ENCODE measurements at places on chromosomes 1 and 21.

- no peak for DNase-seq
These were observed 45.3 kb downstream of the DIP2A start for GRCh38 chr21:46503922-46504550.

- no peak for DNase-seq
These were observed 59.2 kb downstream of the TBX15 start for GRCh38 chr1:118928739-118929554.

GRCh38 chr1:210917560-210918169 is 216.3 kb downstream of the KCNH1 start:
- DNase-seq = no peak

GRCh38 chr1:217138799-217139466 is 415.7 kb upstream of the ESRRG start:
- no peak for DNase-seq

DNA sequence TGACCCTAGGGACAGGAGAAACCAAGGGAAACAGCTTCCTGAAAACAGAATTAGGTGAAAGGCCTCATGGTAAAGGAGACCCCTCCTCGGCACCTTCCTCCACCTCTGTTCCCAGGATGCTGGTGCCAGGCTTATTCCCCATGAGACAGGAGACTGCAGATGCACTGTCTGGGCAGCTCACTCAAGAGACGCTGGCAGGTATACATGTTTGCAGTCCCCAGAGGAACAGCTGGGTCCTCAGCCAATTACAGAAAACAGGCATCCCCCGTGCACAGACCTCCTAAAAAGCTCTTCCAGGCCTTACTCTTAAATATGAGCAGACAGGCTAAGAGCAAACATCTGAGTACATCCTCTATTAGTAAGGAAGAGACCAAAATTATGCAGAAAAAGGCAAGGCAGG is 6.5 kb downstream of the CCSAP start:
- DNase-seq = peak; percentile 66

DNA sequence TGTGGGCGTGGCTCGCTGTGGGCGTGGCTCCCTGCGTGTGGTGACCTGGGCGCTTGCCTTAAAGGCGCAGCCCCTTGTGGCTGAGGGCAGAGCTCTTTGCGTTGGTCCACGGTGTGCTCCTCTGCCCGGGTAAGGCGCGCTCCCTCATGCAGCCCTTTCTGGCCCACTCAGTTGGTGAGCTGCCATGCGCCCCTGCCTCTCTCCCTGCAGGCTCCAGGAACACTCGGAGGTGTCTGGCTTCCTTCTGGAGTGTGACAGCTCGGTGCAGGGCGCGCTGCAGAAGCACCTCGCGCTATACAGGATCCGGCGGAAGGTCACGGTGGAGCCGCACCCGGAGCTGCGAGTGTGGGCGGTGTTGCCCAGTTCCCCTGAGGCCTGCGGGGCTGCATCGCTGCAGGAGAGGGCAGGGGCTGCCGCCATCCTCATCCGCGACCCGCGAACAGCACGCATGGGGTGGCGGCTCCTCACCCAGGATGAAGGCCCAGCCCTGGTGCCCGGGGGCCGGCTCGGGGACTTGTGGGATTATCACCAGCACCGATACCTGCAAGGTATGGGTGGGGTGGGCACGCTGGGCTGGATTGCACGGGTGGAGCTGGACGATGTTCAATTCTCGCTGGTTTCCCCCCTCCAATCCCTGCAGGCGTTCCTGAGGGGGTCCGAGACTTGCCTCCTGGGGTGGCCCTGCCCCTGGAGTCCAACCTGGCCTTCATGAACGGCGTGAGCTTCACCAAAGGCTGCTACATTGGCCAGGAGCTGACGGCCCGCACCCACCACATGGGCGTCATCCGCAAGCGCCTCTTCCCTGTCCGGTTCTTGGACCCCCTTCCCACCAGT is 9.1 kb downstream of the IBA57 start:
- peak; percentile 61 for DNase-seq

DNA sequence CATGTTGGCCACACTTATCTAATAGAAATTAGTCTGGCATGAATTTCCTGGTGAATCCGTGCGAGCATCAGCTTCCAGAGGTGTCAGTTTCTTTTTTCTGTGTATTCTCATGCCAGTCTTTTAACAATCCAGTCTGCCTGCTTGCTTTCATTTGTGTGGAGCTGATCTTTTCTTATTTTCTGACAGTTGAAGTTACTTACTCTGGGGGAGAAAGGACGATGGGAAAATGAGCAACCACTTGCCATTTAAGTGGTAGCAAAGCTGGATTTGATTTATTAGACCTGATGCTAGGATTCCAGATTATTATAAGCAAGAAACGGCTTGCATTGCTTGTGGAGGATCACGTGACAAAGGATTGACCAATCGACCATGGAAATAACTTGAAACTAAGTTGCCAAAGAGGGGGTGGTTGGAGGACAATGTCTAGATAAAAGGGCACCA is 24.3 kb upstream of the APP start:
- DNase-seq = no peak

DNA sequence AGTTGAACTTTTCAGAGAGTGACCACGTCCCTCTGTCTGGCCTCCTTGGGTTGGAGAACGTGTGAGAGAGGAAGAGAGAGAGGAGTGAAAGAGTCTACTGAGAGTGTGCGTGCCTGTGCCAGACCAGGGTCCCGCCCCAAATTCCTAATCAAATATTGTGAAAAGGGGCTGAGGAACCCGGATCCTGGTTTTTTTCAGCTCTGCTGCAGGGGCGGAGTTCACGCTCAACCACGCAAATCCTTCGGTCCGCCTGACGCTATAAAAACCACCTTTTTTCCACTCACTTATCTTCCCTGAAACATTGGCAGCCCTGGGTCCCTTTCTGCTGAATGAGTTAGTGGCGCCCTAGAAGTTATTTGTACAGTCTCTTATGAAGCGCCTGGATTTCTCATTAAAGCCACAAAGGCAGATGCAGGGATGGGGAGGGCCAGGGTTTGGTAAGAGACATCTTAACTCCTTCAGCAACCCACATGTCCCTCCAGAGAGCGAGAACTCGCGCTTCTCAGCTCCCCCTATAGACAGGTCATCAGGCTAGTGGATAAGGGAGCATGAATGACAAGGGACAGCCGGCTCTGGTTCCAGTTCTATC is at the start of gene FMOD:
TSS of gene FMOD (minus strand) at position 86 of the 589 bp plus-strand sequence. CDS start 2,852 bp downstream, outside the sequence.
- no peak for DNase-seq

DNA sequence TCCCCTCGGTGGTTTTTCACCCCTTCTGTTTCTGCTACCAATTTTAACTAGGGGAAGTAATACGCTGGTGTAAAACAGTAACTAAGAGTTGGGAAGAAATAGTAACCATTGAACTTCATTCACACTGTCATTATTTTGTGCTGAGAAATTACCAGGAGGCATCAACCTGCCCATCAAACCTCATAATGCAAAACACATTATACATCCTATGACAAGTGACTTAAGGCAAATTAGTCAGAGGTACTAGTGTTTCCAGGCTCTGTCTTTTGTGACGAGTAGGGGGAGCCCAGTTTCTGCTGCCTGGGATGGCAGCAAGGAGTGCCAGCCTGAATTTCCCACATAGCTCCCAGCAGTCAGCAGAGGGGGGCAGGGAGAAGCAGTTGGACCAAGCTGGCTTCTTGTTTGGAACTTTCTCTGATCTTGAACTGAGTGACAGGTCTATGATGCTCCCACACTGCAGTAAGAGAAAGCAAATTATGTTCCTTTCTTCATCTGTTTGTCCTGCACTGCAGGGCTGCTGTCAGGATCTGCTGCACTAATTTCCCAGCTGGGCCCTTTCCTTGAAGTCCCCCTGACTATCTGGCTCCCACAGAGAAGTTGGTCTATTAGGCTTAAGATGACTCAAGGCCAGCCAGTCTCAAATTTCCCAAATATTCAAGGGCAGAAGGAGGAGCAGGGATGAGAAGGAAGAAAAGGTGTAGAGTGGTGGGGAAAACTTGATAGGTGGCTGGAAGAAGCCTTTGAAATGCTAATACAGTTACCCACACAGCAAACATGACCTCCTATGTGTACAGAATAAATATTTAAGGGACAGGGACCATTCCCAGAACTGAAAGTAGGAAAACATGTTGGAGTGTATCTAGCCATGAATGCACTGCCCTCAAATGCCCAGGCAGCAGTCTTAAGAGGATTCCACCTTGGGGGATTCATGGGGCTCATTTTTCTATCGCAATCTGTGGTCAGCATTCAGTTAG is 322.8 kb downstream of the SEC16B start:
- DNase-seq = no peak

- DNase-seq = no peak
These were observed 2.0 kb downstream of the HNRNPR start for GRCh38 chr1:23341931-23342692.

DNA sequence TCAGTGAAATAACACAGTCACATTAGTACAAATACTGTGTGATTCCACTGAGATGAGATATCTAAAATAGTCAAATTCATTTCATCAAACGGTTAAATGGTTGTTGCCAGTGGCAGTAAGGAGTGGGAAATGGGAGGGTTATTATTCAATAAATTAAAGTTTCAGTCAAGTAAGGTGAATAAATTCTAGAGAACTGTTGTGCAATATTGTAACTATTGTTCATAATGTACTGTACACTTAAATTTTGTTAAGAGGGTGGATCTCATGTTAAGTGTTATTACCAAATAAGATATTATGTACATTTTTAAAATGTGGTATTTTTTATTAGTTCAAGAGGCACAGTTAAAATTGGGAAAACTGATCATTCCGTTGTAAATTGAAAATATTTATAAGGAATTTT is 463.3 kb upstream of the BRINP3 start:
- DNase-seq = no peak

GRCh38 chr21:45097827-45098387 is 23.5 kb downstream of the ADARB1 start:
- no peak for DNase-seq

DNA sequence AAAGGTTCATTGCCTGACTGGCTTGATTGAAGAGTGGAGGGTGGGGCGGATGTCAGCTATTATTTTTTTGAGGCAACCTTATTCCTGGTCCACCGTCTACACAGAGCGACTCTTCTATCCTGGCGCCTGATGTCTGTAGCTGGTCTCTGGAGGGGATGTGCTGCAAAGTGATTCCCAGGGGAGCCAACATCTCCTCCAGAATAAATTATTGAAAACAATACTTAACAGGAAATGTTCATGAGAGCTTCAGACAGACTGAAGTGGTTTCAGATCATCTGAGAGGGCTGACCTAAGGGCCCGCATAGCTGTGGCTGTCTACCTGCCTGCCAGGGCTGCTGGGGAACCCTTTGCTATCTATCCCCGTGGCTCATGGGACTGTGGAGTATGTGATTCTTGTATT is 66.7 kb downstream of the TEX35 start:
- DNase-seq = no peak

GRCh38 chr1:207828485-207829158 is 76.8 kb downstream of the CD46 start:
- peak; percentile 74 for DNase-seq

GRCh38 chr1:30762152-30762929 is 4.8 kb upstream of the LAPTM5 start:
- no peak for DNase-seq

DNA sequence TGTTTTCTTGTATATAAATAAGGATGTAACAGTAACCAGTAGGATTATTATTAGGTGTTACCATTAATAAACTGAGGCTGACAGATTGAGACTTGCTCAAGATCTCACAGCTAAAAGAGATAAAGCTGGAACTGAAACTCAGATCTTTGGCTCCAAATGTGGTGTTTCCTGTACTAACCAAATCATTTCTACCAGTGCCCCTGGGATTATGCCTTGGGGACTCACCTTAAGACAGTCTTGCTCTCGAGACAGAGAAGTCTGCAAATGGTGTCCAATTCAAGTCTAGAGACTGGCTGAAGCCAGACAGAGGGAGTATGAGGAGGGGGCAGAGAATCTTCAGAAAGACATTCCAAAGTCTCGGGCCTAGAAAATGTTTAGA is 593 bp upstream of the CD53 start:
- DNase-seq = no peak

DNA sequence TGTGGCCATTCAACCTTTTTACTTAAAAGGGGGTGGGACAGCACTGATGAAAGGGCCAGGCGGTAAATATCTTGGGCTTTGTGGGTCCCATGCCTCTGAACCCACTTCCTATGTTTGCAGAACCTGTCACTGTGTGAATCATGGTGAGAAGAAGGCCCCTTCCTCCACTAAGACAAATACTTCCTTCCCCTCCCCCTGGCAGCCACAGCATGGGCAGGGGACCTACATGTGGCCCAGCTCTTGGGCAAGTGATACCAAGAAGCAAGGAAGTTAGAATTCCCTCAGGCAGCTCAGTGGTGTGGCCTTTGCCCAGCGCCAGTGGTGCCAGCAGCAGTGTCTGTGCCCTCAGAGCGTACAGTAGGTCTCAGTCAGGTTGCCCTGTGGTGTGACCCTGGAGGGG is 168.6 kb downstream of the TRIM33 start:
- no peak for DNase-seq

- DNase-seq = no peak
These were observed 47.0 kb downstream of the ACTL8 start for GRCh38 chr1:17802164-17802563.

DNA sequence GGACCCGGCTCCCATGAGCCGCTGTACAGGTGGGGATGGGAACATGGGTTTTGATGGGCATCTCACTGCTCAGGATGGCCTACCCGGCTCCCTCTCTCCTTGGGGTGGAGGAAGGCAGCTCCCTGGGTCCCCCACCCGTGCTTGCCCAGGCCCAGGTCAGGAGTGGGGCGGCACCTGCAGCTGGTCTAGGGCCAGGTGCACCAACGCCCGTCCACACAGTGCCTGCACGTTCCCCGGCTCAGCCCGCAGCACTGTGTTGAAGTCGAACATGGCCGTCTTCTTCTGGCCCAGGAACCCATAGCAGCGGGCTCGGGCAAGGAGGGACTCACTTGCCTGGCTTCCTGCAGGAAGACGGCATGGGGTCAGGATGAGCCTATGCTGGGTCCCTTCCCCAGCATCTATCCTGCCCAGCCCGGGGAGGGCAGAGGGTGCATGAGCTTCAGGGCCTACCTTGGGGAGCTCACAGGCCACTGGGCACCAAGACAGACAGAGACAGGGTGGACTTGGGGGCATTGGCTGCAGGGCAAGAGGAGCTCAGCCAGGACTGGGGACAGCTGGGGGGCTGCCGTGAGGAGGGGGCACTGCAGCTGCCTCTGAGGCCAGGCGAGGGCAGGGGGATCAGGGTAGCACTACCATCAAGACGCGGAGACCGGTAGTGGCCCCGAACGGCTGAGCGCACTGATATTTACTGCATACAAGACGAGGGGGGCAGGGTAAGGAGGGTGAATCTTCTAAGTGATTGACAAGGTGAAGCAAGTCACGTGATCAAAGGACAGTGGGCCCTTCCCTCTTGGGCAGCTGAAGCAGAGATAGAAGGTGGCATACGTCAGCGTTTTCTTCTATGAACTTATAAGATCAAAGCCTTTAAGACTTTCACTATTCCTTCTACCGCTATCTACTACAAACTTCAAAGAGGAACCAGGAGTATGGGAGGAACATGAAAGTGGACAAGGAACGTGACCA is 17.8 kb downstream of the TTC34 start:
- no peak for DNase-seq

GRCh38 chr1:242854466-242854865 is 330.0 kb upstream of the PLD5 start:
- no peak for DNase-seq

GRCh38 chr1:203442821-203443220 is 32.8 kb upstream of the PRELP start:
- DNase-seq = no peak

GRCh38 chr1:7303554-7304317 is 467.4 kb upstream of the VAMP3 start:
- DNase-seq = no peak

Measured in BE2C (cell line).